ENCODE measurements at places on chromosomes 3 and 15.

DNA sequence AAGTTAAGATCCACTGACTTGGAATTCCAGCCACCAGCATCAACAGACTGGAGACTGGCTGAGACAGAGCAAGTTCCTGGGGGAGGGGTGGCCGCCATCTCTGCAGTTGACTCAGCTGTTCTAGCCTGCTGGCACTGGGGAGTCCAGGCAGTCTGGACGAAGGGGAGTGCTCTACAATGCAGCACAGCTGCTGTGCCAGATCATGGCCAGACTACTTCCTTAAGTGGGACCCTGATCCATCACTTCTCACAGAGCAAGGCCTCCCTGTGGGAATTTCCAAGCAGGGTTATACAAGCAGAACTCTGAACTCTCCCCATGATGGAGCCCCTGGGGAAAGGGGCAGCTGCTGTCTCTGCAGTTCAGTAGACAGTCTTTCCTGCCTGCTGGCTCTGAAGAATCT, 35.2 kb downstream of the PYGO1 start:
- DNase-seq = no peak

DNA sequence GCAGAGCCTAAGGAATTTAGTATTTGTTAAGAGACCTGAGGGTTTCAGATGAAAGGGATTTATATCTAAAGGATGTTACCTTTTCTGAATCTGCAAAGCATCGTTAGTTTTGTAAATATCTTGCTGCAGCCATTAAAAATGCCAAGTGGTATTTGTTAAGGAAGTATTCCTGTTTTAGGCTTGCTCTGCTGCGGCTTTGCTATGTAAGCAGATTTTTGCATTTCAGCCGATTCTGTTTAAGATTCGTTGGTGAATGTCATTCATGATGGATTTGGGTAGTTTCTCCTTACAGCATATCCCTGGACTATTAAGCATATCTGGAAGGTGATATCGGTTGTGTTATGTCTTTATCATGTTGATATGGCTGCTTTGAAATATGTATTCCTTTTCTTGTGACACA, 1.0 kb downstream of the USP8 start:
- DNase-seq = no peak

GRCh38 chr15:48533982-48534381, 111.5 kb downstream of the FBN1 start:
- DNase-seq = no peak

GRCh38 chr3:119304201-119304713, 10.1 kb downstream of the ARHGAP31 start:
- no peak for DNase-seq

GRCh38 chr3:166274351-166275023, 437.3 kb upstream of the BCHE start:
- DNase-seq = no peak

GRCh38 chr15:101651554-101652097, 555 bp downstream of the TM2D3 start:
- no peak for DNase-seq

- DNase-seq = no peak
Observed at GRCh38 chr15:60814855-60815254, 335.9 kb upstream of the ICE2 start.

DNA sequence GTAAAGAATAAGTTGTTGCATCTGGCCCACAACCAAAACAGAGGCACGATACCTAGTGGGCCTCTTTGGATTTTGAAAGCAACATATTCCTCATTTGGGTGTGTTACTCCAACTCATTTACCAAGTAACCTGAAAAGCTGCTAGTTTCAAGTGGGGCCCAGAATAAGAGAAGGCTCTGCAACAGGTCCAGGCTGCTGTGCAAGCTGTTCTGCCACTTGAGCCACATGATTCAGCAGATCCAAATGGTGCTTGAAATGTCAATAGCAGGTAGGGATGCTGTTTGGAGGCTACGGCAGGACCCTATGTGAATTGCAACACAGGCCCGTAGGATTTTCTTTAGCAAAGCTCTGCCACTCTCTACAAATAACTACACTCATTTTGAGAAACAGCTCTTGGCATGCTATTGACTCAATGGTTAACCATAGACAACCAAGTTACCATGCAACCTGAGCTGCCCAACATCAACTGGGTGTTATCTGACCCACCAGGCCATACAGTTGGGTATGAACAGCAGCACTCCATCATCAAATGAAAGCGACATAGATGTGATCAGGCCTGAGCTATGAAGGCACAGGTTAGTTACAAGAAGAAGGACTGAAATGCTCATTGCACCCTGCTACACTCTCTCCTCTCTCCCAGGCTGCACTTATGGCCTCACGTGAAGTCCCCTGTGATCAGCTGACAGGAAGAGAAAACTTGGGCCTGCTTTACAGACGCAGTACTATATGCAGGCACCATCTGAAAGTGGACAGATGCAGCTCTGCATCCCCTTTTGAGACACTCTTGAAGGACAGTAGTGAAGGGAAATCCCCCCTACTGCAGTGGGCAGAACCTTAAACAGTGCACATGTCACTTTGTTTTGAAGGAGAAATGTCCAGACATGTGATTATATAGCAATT, 9.5 kb upstream of the MCF2L2 start:
- no peak for DNase-seq

- DNase-seq = no peak
Observed at GRCh38 chr3:138381413-138381901, 33.1 kb downstream of the MRAS start.

DNA sequence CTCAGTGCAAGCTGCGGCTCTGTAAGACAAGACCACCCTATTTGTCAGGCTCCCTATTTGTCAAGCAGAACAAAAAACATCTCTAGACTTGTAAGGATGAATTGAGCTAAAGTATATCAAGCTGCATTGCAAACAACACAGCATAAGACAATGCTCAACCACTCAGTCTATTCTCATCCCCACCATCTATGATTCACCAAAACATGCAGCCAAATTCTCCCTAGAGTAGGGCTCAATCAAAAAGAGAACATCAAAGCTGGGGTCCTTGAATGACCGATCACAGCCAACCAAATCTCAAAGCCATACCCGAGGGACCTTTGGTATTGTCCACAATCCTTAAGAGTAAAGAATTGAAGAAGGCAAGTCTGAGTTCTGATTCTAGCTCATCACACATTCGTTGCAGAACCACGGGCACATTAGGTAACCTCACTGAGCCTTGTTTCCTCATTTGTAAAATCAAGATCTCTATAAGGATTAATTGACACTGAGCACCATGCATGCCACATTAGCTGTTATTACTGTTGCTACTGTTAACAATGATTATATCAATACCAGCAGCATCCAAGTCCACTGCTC, 31.2 kb downstream of the RFTN1 start:
- DNase-seq = no peak

GRCh38 chr15:57784081-57784511, 77.6 kb downstream of the POLR2M start:
- no peak for DNase-seq

- DNase-seq = no peak
Observed at GRCh38 chr3:60652829-60653228, 598.4 kb downstream of the FHIT start.

- no peak for DNase-seq
Observed at GRCh38 chr3:149790268-149790667, 2.1 kb downstream of the ANKUB1 start.

GRCh38 chr3:52007291-52007690, 11.6 kb upstream of the RPL29 start:
- no peak for DNase-seq

DNA sequence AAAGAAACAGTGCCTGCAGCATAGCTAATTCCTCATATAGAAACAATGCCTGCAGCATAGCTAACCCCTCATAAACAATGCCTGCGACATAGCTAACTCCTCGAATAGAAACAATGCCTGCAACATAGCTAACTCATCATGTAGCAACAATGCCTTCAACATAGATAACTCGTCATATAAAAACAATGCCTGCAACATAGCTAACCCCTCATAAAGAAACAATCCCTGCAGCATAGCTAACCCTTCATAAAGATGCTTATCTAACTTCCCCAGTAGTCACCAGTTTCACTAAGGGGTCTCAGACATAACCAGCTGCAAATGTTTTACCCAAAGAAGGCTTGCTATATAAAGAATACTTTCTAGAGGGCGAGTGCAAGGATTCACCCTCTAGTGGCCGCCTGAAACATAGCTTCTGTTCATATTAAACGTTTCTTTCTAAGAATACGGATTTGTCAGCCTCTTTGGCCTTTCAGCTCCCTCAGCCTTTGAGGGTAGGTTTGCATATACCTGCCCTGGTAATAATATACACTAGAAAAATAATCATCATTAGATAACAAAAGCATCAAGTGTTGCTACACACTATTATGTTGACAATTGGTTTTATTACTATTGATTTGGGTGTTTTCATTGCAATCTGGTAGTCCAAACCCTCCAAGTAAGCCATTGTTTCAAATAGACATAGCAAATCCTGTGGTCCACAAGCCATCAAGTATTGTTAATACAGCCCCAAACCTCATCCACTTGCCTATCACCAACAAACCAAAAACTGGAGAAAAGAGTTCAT, 44.4 kb upstream of the FAN1 start:
- no peak for DNase-seq

GRCh38 chr15:69855258-69856000, 242.3 kb downstream of the TLE3 start:
- DNase-seq = no peak

DNA sequence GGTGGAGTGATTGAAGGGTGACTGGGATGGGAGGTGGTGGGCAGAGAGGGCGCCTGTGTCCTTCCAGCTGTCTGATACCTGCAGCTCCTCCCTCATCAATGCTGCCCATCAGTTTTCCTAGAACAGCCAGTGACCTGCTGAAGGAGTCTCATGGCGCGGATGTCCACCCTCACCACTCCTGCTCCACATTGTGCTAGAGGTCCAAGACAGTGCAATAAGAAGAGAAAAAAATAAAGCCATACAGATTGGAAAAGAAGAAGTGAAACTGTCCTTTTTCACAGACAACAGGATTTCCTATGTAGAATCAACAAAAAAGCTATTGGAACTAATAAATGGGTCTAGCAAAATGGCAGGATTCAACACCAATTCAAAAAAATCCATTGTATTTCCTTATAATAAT, 7.4 kb downstream of the ZDHHC19 start:
- no peak for DNase-seq

DNA sequence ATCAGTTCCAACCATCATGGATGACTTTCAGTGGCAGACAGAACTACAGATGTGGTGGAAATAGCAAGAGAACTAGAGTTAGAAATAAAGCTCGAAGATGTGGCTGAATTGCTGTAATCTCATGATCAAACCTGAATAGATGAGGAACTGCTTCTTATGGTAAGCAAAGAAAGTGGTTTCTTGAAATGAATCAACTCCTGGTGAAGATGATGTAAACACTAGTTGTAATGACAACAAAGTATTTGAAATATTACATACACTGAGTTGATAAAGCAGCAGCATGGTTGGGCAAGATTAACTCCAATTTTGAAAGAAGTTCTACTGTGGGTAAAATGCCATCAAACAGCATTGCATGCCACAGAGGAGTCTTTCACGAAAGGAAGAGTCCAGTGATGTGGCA, 131.7 kb upstream of the FAM3D start:
- DNase-seq = no peak

DNA sequence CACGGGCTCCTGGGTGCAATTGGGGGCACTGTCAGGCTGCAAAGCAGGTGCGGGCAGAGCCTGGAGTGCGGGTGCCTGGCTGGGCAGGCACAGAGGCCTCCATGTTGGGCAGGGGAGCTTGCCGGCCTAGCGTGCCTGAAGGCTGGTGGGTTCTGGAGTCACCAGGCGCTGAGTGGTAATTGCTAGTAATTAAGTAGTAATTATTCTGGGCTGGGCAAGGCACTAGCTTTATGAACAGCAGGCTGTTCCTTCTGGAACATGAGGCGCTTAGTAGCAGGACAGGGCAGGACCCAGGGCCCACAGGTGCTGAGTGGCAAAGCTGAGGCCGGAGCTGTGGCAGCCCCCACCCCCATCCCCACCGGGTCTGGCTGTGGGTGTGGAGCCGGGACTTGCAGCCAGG, 25.3 kb downstream of the PLXNA1 start:
- no peak for DNase-seq

DNA sequence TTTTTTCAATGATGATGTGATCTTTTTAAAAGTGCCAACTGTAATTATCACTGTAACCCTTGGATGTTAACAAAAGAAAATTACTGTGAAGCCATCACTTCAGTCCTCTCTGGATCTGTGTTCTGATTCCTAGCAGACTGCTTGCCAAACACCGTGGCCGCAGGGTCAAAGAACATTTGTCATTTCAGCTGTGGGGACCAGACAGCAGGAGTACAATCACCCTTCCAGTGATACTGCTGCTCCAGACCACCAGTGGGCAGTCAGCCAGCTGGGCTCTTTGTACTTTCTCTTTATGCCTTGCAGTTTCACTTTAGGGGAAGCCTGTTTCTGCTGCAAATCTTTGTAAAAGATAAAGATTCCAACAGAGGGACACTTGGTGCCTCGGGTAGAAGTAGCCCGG, 770.0 kb downstream of the GRM7 start:
- DNase-seq = no peak

DNA sequence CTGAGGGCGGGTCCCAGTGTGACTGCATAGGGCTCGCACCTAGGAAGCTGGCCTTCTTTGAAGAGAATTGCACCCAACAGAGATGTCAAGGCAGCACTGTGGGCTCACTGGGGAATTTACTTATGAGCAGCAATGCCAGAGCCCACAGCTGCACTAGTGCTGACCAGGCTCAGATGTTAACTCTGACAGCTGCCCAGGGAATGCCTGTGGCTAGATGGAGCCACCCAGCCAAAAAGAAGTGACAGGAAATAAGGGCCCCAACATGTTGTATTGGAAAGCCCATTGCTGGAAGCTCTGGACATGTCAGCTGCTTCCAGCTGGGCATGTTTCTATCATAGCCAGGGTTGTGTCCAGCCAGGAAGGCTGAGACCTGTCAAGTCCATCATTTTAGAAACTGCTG, 90.9 kb upstream of the ZNF280D start:
- no peak for DNase-seq

DNA sequence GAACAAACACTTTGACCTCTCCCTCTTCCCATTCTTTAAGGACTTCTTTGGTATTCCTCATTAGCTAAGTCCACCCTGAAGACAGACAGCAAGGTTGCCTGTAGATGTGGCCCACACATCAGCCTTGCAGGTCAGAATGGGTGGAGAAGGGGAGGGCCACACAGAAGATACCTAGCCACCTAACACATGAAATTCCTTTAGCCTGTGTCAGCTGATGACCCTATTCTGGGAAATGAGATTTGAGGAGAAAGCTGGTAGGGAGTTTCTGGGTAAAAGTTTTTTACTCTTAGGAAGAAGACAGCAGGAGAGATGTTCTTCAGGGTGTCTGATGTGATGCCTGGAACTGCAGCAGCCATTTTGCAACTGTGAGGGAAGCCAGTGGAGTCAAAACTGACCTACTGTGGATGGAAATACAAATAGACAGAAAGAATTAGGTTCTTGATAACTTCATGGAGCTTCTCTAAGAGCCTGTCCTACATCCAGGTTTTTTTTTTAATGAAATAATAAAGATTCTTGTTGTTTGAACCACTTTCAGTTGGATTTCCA, 17.8 kb upstream of the SMAD6 start:
- DNase-seq = no peak

GRCh38 chr15:29542994-29543393, 273.4 kb upstream of the NSMCE3 start:
- no peak for DNase-seq

DNA sequence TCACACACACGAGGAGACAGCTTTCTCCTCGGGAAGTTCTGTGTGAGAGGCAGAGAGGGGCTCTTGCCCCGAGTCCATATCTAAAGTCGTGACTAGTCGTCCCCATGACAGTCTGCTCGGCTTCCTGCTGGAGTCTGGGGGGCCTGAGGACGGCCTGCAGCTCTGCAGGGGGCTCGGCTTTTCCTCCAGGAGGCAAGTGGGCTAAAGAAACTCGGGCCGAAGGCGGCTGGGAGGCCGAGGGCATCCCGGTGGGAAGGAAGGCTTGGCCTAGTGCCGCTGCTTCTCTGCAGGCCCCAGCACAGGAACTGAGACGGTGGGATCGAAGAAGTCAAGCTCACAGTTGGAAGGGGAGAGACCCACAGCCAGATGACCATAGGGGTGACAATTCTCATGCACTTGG, 25.4 kb upstream of the PIGZ start:
- no peak for DNase-seq
